NCI-H524 treated with DMSO at 0.1 percent for 48 hours (cell line): ENCODE measurements at places on chromosomes 6 and 20.

- DNase-seq: no peak
Observed at GRCh38 chr6:85670573-85670972, 27.9 kb upstream of the SYNCRIP start.

GRCh38 chr20:15706719-15707118 lies 866.5 kb downstream of the KIF16B start:
- DNase-seq: no peak

- peak; percentile 97 for DNase-seq
Observed at GRCh38 chr20:577167-577791, 32.8 kb downstream of the TCF15 start.

DNA sequence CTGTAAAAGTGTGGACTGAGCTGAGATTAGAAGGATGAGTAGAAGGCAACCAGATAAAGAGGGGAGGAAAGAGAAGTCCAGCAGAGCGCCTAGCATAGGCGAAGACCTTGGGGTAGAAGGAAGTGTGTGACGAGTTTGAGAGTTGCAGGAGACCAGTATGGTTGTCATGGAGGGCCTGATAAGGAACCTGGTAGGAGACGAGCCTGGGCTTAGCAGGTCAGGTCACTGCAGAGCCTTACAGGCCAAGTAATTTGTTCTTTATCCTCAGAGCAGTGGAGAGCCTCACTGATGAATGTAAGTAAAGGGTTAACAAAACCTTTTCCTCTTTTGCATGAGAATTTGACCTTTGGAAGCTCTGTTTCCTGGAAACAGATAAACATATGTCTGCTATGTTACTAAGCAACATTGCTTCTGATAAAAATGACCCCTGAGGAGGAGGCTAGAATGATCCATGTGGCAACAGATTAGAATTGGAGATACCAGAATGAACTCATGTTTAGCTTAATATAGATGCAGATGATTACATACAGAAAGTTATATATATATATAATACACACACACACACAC lies 2.9 kb upstream of the TMEM74B start:
- DNase-seq: no peak

DNA sequence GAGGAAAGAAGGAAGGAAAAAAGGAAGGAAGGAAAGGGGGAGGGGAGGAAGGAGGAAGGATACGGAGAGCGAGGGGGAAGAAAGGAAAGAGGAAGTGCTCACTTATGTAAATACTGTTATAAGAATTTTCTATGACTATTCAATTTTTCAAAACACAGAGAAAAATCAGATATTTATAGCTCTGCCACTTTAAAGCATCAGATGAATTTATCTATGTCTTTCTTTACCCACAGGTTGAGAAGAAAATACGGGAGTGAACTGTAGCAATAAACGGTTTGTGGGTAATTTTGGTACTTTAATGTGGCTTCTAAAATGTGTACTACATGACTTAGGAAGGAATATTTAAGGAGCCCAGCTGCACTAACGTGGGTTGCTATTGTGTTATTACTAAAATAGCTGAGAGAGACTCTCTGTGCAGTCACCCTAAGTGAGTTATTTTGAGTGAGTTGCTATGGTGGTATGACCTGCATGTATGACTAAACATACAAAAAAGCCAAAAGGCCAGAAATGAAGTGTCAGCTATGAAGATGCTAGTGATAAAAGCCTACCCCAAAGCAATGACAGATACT lies 225.5 kb downstream of the SOD2 start:
- DNase-seq: no peak

GRCh38 chr20:9565910-9566550 lies 51.6 kb downstream of the LAMP5 start:
- DNase-seq: peak; percentile 67

DNA sequence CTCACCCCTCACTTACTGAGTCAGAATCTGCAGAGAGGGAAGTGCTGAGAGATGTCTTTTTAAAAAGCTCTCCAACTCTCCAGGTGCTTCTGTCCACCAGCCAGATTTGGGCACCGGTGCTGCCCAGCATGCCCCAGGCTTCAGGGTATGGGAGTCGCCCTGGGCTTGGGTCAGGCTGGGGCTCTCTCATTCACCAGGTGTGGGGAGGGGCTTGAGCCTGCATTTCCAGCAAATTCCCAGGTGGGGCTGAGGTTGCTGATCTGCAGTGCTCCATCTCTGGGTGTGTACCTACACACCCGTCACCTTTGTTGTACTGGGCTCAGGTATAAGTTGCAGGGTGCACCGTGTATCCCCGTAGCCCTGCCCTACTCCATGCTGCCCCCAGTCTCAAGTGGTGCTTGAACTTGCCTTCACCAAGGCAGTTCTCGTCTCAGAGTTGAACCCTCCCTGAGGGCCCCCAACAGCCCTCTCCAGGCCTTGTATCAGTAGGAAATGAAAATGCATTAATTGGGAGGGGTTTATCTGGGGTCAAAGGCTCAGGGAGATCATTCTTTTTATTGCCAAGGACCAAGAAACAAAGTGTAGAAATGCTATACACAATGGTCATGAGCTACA lies 23.5 kb downstream of the PPP1R3G start:
- DNase-seq: no peak

GRCh38 chr20:50221501-50222308 lies 31.1 kb downstream of the CEBPB start:
- DNase-seq: no peak

- DNase-seq: no peak
Observed at GRCh38 chr6:43823879-43824702, 54.1 kb downstream of the VEGFA start.

GRCh38 chr6:42389736-42390135 lies 62.0 kb downstream of the TRERF1 start:
- no peak for DNase-seq

DNA sequence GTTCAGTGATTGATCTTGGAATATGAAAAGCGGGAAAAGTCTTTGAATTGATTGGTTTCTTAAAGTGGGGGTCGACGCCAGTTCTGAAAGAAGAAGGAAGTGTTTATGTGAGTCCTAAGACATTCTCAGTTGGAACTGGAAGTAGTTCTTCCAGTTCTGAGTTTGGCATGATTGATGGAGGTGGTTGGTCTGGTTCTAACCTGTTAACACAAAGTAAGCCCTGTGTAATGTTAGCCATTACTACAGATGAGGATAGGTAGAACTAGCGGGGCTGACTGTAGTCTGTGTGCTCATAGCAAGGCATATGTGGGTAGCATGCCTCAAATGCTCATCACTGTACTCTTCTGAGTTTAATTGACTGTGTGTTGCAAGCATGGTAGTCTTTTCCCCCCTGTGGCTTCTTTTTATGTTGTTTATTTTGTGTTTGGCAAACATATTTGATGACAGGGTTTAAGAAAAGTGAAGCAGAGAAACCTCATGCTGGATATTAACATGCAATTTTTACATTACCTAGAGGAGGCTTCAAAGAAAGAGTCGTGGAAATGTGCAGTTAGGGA lies 24.9 kb downstream of the CITED2 start:
- no peak for DNase-seq

DNA sequence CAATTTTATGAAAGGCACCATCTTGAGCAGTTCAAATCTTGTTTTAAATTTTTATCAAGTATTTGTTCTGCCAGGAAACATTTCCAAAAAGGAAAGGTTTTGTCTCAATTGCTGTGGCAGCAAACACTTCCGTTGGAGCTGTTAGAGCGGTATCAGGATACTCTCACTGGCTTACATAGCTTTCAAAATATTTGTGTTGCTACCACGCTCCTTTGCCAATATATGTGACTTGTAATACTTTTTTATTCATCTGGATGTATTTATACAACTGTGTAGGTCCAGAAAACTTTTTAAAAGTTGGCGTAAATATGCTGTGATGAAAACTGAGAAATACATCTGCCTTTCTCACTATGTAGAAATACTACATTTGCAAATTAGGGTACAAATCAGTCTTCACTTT lies 37.8 kb upstream of the NHSL1 start:
- DNase-seq: no peak

GRCh38 chr6:129485746-129486145 lies 224.2 kb downstream of the ARHGAP18 start:
- peak; percentile 84 for DNase-seq

DNA sequence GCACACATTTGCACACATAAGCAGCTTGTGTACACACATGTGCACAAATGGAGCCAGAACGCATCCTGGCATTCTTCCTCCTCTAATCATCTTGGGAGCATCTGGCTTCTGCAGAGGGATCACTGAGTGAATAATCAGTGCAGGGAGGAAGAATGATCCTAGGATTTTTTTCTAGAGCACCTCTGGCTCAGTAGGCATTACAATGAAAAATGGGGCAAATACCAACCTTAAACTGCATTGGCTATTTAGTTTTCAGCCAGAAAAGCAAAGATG lies 205.7 kb upstream of the TCF21 start:
- DNase-seq: no peak

DNA sequence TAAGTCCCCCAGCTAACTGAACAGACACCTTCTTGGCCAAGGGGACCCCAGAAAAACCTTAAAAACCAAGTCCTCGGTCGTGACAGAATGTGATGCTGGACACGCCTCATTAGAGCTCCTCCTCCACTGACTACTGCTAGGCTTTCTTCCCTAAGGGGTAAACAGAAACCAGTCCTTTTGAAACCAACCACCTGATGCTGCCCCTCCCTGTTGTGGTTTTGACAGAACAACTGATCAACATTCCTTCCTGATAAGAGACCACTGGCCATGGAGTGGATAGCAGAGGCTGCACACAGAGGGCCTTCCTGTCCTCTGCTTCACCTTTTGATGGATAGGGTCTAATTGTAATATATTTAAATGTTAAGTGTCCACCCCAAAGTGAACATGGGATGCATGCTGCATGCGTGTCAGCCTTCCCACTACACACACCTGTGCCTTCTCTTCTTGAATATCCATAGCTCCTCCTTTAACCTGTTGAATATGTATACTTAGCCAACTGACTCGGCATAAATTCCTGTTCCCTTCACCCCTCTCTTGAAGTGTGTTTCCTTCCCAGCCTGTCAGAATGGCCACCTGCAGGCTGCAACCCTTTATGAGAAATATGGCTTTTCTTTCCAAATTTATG lies 27.9 kb upstream of the SLC2A12 start:
- no peak for DNase-seq

DNA sequence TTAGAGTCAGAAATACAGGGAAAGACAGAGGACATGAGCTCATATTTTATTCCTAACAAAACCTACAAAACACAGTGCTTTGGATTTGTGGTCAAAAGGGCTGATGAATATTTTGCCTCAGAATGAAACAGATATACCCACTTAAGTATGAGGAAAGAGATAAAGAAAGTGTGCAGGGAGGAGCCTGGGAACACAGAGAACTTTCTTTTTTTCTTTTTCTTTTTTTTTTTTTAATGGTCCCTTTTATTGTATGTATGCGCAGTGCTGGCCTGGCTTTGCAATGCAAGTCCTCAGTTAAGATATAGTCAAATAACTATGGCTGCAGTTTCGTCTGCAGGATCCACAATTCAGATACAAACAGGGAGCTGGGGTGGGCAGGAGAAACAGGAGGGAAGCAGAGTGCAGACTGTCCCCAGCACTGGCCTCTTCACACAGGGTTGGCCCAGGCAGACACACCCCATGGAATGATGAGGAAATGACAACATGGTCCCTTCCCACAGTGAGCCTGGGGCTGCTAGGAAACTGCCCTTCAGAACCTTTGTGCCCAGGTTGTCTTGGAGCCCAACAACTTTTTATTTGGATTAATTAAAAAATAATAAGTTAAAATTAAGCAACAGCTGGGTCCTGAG lies 629.8 kb upstream of the AGPAT4 start:
- DNase-seq: no peak

GRCh38 chr20:63082939-63083735 lies 76.4 kb upstream of the BHLHE23 start:
- DNase-seq: no peak

- DNase-seq: no peak
Observed at GRCh38 chr6:12232339-12232738, 57.8 kb upstream of the EDN1 start.

DNA sequence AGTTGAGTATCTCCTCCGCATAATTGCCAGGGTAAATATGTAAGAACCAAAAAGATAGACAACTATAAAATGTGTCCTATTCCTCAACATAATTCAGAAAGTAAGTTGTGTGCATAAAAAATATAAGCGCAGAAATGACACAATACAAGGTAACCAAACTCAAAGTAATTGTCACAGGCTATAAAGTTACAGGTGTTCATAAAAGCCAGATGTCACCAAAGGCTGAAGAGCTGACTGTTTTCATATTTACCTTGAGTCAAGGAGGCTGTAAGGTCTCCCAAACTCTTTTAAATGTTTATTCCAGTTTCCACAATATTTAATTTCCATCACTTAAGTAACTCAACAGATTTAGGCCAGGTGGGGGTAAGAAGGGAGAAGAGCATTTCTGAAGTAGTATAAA lies 192.2 kb upstream of the MARCKS start:
- DNase-seq: no peak

GRCh38 chr6:137240168-137240567 lies 21.0 kb upstream of the IFNGR1 start:
- no peak for DNase-seq

DNA sequence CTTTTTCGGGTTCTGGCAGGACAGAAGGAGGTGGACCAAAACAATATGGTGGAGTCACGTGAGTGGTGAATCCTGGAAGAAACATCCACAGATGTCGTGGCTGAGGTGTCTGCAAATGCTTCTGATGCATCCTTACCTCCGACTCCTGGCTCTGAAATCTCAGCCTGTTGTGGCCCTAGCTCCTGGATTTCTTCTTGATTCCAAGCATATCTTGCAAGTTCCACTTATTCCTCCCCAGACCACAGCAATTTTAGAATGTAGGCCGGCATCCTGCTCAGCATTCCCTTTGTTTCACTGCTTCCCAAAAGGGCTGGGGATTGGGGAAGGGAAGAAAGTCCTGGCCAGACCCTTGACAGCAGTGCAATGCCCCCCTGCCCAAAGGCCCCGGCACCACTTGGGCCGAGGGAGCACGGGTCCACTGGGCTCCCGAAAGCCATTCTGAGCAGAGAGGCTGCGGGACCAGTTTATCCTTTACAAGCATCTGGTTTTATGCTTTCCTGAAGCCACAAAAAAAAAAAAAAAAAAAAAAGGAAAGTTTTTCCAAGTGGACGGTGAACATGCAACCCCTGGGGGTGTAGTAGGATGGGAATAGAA lies 200.9 kb upstream of the RNF24 start:
- DNase-seq: no peak

DNA sequence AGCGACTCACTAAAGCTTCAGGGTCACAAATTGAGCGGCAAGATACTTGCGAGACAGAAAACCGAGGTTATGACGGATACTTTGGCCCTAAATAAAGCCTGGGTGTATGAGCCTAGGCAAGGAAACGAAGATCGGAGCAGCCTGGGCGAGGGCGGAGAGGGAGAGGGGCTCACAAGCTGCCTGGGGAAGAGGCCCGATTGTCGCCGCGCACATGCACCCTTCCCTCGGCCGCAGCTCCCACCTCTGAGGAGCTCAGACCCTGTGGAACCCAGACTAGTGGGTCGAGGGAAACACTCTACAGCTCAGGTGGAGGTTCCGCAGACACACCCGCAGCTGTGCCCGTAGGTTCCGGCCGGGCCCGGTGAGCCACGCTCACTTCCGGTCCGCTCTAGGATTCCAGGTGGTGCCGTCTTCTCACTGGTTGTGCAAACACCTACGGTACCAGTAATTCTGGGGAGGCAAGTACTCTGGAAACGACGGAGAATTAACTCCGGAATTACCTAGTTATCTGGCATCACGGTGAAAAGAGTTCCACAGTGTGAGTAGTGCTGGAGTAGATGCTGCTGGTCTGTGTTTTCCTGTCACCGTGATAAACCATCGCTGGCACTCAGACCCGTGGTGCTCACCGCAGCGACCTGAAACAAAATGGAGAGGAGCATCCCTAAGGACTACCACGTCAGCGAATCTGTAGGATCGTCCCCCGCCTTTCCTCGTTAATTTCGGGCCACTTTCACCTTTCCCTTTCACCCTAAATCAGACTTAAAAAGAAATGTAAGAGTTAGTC lies 61.5 kb downstream of the GPX5 start:
- peak; percentile 71 for DNase-seq
